ENCODE measurements at places on chromosomes 2 and 18.

GRCh38 chr18:73940721-73941120 lies 206.9 kb downstream of the FBXO15 start:
- DNase-seq = no peak

GRCh38 chr2:138503087-138503442 lies 1.5 kb downstream of the SPOPL start:
- no peak for DNase-seq

- DNase-seq = peak; percentile 79
Measured at GRCh38 chr2:218396688-218397462, 2.8 kb upstream of the CTDSP1 start.

GRCh38 chr2:150787353-150788093 lies 300.1 kb upstream of the RND3 start:
- no peak for DNase-seq

GRCh38 chr2:3288470-3289170 lies 89.0 kb downstream of the EIPR1 start:
- no peak for DNase-seq

GRCh38 chr18:9828506-9829396 lies 57.0 kb upstream of the TXNDC2 start:
- no peak for DNase-seq

Data from activated effector memory CD4-positive, alpha-beta T cell treated with Interleukin-2 at 50 U/mL for 16 hours (primary cell).